Fibroblast of skin of left quadriceps (primary cell): ENCODE measurements at places on chromosomes 6 and 20.
A peak's percentile ranks its signal among the peaks of the same experiment; 100 is the strongest.

GRCh38 chr20:41167481-41168253, 30.3 kb downstream of the PLCG1 start:
- no peak for DNase-seq

- no peak for DNase-seq
These were observed 10.2 kb upstream of the PEX7 start for GRCh38 chr6:136812174-136812573.

DNA sequence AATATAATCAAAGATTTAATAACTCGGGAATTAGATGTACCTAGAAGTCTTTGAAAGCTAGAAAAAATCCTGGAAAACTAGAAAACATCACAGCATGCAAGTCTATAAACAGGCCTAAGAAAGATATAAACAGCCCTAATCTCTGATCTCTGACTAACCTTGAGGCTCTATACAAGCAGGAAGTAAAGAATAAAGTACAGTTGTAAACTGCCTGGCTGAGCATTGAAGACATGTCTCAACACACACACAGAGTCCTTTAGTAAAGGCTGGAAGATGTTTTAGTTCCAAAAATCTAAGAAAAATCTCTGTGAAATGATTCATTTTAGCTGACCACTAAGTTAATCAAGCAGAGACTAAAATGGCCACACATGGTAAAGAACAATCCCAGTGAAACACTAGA, 774.5 kb downstream of the EYS start:
- no peak for DNase-seq

DNA sequence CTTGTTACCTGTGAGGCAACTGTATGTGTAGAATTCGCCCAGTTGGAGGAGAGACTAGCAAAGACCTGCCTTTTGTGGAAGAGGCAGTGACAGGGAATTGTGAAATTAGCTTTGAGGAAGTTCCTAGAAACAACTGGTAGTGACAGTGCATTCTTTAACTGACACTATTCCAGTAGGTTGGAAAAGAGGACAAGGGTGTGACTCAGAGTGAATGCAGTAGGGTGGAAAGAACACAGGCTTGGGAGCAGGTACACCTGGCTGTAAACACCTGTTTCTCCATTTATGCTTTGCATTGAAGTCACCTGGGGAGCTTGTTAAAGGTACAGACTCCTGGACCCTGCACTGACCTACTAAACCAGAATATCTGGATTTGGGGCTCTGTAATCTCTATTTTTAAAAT, 295.7 kb downstream of the PHACTR1 start:
- DNase-seq, result no peak

DNA sequence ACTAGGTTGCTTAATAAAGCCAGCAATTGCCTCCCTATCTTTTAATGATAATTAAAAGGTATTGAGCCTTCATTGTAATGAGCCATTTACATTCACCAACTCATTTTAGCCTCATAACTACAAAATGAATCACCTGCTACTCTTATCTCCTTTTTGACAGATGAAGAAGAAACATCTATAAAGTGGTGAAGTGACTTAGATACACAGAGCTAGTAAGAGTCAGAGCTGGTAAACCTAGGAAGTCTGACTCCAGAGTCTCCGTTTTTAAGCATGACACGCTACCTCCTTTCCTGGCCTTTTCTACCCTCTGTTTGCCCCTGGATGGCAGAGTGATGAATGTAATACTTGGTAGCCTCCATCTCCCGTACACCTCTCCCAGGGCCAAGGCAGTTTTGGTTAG, 93.5 kb downstream of the SPTLC3 start:
- DNase-seq, result no peak

- DNase-seq, result no peak
These were observed 77.9 kb upstream of the B3GAT2 start for GRCh38 chr6:71034563-71035345.

DNA sequence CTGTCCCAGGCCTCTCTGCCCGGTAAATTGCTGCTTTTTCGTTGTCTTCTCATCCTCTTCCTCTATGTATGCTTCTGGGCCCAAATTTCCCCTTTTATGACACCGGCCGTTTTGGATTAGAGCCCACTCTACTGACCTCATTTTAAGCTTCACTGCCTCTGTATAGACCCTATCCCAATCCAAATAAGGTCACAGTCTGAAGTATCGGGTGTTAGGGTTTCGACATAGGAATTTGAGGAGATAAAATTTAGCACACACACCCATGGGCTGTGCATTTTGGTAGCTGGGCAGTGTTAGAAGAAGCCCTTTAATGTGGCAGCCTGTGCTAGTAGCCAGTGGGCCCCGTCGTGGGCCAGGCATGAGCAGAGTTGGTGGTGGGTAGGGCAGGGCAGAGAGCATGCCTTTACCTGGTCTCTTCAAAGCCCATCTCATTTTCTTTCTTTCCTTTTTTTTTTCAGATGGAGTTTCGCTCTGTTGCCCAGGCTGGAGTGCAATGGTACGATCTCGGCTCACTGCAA, 27.9 kb upstream of the EZR start:
- DNase-seq, result no peak

DNA sequence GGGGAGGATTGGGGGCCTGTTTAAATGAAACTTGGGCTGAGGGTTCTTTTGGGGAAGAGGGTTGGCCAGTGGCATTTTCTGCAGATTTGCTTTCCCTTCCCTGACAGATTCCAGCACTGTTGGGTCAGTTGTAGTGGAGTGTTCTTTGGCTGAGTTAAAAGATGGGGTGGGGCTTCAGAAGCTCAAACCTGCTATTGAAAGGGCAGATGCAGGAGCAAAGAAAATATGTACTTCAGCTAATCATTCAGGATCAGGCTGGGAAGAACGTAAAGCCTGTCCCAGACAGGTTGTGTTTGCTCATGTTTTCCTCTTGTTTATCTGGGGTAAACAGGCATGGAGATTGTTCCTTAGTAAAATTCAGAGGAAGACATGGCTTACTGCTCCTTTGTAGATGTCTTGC, 2.5 kb downstream of the SASH1 start:
- DNase-seq, result no peak

DNA sequence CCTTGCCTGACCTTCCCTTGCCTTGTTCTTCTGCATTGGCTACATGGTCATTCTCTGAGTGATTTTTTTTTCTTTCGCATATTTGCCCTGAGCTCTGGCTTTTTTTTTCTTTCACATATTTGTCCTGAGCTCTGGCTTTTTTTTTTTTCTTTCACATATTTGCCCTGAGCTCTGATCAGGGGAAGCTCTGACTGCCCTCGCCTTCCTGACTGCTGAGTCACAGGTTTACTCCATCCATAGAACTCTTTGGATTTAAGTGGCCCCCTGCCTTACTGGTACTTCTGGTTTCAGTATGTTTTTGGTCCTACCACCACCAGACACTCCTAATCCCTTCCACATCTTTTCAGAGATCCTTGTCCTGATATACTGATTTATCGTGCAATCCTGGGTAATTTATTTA, 201.1 kb downstream of the OGFRL1 start:
- DNase-seq, result peak; percentile 74

- DNase-seq, result no peak
These were observed 669.5 kb downstream of the MAFB start for GRCh38 chr20:40019510-40019909.

DNA sequence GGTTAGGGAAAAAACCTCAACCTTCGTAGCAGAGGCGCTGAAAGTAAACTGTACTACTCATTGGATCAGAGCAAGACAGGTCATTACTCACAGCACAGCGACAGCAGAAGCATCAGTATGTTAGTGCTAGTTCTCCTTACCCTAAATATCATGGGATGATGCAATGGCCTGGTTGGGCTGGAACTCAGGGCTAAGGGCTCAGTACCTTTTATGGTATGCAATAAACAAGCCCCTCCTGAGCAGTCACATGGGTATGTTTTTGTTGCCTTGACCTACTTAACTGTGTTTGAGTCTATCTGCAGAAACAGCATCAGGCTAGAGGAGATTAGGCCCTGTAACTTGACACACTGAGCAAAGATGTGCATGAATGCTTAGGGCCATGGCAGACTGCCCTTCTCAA, 369.4 kb upstream of the IMPG1 start:
- DNase-seq, result no peak

- no peak for DNase-seq
These were observed 9.5 kb upstream of the DTNBP1 start for GRCh38 chr6:15672291-15672690.

- peak; percentile 39 for DNase-seq
These were observed 78.9 kb upstream of the ISM1 start for GRCh38 chr20:13142143-13142542.
